ENCODE measurements at places on chromosomes 6 and 20. TPM values are rescaled to one million over a fixed set of nuclear protein-coding genes. Genes with fewer than 3 reads are reported as not detected.

DNA sequence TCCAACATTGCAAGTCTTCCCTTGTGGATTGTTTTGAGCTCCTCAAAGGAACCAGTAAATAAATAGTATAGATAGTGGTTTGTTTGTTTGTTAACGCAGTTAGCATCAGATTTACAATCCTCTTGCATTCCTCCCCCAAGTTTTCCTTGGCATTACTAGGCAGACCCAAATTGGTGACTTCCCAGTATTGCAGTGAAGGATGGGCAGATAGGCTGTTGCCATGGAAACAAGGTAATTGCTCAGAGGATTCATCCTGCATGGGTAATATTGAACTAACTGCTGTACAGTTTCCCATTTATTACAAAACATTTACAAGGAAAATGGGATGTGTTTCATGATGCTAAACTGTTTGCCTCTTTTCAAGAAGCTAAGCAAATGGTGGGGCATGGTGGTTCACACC lies 477.2 kb downstream of the EPM2A start:
- DNase-seq, result no peak

DNA sequence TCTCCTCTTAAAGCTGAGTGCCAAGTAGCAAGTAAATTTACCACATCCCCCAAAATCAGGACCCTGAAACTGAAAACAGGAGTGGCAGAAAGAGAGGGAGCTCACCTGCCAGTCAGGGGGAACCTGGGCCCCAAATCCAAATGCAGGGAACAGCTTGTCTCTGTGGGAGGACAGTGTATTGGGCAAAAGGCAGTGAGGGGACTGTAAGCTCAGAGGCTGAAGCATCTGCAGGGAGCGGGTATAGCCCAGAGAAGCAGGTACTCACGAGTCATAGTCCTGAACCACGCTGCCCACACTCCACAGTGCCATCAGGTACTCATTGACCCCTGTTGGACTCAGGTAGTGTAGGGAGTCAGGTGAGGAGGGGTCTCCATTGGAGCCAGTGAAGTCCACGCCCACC lies 15.0 kb downstream of the SPAG4 start:
- DNase-seq, result no peak

- no peak for DNase-seq
Measured at GRCh38 chr6:38968702-38969149, 79.9 kb upstream of the GLP1R start.

- DNase-seq, result peak; percentile 66
Measured at GRCh38 chr20:62971950-62972844, 19.7 kb downstream of the SLC17A9 start.

- no peak for DNase-seq
Measured at GRCh38 chr20:20638878-20639277, 73.6 kb downstream of the RALGAPA2 start.

DNA sequence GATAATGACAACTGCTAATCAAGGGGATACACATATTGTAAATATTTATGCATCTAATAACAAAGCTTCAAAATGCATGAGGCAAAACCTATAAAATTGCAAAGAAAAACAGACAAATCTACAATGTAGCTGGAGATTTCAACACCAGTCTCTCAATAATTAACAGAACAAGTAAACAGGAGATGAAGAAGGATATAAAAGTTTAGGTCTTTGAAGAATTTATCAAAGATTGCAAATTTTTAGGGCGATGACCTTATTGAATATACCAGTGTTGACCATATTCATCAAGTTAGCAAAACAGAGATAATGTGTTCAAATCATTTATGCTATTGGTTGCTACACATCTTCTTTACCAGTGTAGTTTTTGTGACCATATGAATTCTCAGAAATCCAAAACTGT lies 237.8 kb upstream of the SGK1 start:
- no peak for DNase-seq

DNA sequence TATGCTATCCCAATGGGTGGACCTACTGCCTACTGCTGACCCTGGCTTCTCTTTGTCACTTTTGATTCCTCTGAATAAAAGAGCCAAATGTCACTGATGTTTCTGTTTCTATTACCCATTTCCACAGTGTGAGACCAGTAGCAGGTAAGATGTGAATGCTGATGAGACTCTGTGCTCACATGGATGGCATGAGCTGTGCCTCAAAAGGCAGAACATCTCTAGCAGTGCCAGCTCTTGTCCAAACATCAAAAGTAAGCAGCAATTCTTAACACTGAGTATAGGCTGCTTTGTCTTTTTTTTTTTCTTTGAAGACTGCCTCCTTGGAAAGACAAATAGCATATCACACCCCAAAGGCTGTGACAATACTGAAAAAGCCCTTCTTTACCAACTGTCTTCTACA lies 459.2 kb upstream of the RUNX2 start:
- DNase-seq, result no peak

DNA sequence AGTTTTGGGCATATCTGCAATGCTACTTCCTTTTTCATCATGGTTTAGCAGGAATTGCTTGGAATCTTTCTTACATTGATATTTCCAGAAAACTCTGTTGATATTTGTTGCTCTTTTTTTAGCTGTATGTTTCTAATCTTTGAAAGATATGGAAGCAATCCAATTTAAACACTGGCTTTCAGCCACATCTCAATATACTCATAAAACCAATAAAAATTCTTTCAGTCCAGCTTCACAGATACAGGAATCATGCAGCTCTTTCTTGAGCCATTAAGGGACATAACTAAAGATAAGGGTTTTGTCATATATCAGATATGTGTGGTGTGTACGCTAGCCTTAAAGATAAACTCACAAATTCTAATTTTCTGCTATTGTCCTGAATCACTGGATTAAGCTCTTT lies 47.4 kb downstream of the PKIB start:
- no peak for DNase-seq

ASIP gene
- total RNA-seq, result not detected

- DNase-seq, result no peak
Measured at GRCh38 chr6:73667798-73668197, 14.0 kb upstream of the SLC17A5 start.

COL19A1 gene
- total RNA-seq, result 0.09 TPM

- no peak for DNase-seq
Measured at GRCh38 chr20:22999756-23000155, 35.4 kb upstream of the SSTR4 start.
